ENCODE measurements at places on chromosomes 4 and X.

DNA sequence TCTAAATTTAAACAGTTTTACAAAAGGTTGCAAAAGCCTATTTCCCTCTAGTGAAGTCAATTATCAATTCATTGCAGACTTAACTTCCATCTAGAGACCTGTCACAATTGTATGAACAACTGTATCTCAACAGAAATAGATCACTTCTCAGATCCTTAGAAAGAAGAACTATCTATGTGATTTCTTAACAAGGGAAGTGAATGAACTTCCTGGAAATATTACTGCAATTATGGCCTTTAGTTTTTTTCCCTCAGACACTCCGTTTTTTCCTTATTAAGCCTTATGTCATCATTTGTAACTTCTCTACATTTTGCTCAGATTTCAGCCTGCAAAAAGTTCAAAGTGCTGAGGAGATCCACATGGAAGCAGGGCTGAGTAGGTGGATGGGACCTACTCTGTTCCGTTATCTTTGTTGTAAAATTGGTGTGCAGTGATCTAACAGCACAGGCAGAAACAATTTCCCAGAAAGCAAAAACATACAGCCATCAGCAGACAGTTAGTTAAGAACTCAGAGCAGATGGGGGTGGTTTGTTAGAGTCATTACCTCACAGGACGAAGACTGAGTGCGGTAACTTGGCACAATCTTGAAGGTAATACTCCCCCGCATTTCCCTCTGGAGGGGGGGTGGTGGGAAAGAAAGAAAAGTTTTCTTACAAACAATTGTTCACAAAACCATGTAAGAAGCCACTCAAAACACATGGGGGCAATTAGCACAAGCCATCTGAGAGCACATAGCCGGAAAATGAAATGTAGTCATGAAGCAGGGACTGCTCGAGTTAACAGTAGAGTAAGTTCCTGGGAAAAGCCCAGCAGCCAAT lies 112.3 kb downstream of the NYX start:
- DNase-seq: no peak

DNA sequence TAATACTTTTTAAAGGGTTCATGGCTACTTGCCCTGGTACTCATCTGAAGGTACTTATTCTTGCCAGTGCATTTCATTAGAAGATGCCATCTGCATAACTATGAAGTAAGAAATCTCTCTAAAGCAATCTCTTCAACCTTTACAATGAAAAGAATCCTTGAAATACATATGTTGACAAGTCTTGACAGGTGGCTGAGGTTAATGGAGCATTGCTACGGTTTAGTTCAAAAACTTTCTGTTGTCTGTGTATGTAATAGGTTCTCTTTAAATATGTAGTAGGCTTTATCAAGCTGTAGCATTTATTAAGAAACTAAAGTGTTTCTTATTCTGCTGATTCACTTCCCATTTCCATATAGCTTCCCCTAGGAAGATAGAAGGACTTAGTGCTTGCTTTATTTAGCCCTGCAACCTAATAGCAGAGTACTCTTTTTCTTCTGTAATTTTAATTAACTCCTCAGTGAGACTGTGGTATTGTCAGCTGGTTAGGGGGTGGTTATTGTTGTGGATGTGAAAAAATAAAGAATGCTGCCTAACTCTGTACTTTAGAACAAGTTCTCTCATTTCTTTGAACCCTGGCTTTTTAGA lies 39.3 kb downstream of the SLAIN2 start:
- no peak for DNase-seq

GRCh38 chrX:153938226-153938786 lies 3.5 kb upstream of the NAA10 start:
- no peak for DNase-seq

- no peak for DNase-seq
Observed at GRCh38 chr4:173516621-173517524, 13.2 kb downstream of the HAND2 start.

DNA sequence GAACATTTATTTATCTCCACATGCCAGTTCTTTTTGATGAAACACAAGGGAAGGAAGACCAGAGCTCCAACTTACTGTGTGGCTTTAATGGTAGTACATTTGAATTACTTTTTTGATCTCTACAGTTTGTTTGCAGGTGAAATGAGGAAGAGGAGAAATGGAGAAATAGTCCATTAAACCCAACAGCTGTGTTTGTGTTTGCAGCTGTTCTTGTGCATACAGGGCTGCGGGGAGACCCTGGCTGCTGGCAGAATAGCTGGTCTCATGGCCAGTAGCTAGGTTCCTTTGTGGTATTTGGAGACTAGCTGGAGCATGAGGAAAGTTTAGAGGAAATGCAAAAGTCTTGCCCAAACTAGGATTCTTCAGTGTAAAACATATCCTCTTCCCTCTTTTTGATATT lies 374.8 kb downstream of the GPAT3 start:
- no peak for DNase-seq

GRCh38 chrX:114047558-114047957 lies 536.3 kb upstream of the HTR2C start:
- DNase-seq: no peak

GRCh38 chrX:17519358-17519757 lies 144.4 kb downstream of the NHS start:
- no peak for DNase-seq

GRCh38 chr4:27123123-27123768 lies 262.6 kb downstream of the STIM2 start:
- DNase-seq: no peak

DNA sequence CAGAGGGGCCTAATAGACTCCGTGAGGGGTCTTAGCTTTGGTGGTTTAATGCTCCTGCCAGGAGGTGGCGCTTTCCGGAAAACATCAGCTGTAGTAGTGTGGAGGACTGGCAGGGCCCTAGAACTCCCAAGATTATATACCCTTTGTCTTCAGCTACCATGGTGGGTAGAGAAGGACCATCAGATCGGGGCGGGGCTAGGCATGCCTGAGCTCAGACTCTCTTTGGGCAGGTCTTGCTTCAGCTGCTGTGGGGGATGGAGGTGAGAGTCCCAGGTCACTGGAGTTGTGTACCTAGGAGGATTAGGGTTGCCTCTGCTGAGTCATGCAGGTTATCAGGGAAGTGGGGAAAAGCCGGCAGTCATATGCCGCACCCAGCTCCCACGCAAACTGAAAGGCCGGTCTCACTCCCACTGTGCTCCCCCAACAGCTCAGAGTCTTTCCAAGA lies 63.0 kb upstream of the AGA start:
- no peak for DNase-seq

- no peak for DNase-seq
Observed at GRCh38 chr4:94127707-94128328, 79.8 kb upstream of the SMARCAD1 start.

- no peak for DNase-seq
Observed at GRCh38 chr4:139872274-139872673, 206.7 kb downstream of the MGST2 start.

DNA sequence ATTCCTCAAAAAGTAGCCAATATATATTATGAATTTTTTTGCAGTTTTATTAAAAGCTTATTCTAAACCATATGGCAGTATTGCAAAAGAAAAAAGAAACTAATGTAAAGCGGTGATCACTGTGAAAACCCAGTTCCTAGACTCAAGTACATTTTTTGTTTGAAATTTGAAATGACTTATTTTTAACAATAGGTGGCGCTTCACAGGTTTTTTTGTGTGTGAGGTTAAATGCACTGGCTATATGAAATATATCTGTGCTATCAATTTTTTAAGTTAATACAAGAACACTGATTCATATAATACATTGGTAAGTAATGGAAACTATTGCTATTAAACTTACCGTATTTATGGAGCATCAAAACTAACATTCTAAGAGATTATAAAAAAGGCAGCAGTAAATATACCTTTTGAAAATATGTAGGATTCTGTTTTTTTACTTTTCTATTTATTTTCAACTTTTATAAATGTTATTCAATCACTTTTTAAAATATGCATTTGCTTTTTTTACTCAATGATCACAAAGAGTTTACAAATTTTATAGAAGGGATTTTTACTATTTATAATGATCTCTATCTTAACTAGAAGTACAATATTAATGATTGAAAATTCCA lies 5.6 kb upstream of the SPRY1 start:
- no peak for DNase-seq

All from naive thymus-derived CD4-positive, alpha-beta T cell (primary cell).